ENCODE measurements at places on chromosomes 3 and 15.

DNA sequence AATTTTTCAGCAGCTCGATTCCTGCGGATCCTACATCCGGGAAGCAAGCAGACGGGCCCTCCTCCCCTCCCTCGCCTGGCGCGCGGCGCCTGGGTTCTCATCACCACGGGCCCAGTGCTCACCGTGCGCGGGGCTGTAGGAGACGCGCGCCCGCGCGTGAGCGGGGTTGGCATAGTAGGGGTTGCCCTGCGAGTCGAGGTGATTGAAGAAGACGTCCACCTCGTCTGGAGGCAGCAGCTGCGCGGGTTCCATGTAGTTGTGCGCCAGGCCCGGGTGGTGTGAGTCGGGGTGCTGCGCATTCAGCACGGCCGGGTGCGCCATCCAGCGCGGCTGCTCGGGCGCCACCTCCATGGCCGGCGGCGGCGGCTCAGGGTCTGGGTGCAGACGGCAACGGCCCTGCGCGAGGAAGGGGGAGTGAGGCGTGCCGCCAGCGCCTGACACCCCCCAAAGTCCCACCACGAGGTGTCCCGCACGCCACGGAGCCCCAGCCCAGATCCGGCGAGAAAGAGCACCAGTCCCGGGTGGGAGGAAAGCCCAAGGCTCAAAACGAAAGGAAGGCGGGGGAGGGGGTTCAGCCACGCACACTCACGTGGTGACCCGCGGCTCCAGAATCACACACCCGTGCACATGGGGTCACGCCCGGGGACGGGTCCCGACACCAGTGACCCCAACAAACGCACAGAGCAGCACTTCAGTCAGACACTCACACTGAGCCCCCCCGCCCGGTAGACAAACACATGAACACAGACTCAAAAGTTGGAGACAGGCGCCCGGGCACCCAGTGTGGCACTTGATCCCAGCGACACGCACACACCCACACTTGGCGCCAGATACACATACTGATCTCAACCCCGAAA, 6.1 kb downstream of the GATA2 start:
- H3K27ac ChIP-seq: peak overlapping the region; percentile 100
- no peaks in the 10 kb centered on the region for H3K4me1 ChIP-seq
- H3K27me3 ChIP-seq: no peaks in the 10 kb centered on the region
- DNase-seq: peak; percentile 51
- H3K4me3 ChIP-seq: peak overlapping the region; percentile 56

GRCh38 chr3:17707813-17708543, 34.5 kb downstream of the TBC1D5 start:
- no peaks in the 10 kb centered on the region for H3K27me3 ChIP-seq
- no peaks in the 10 kb centered on the region for H3K36me3 ChIP-seq
- H3K27ac ChIP-seq: no peak overlapping the region
- DNase-seq: no peak

GRCh38 chr3:21785765-21786437, 34.9 kb upstream of the ZNF385D start:
- no peaks in the 10 kb centered on the region for H3K36me3 ChIP-seq
- no peak for DNase-seq
- H3K27ac ChIP-seq: no peak overlapping the region

DNA sequence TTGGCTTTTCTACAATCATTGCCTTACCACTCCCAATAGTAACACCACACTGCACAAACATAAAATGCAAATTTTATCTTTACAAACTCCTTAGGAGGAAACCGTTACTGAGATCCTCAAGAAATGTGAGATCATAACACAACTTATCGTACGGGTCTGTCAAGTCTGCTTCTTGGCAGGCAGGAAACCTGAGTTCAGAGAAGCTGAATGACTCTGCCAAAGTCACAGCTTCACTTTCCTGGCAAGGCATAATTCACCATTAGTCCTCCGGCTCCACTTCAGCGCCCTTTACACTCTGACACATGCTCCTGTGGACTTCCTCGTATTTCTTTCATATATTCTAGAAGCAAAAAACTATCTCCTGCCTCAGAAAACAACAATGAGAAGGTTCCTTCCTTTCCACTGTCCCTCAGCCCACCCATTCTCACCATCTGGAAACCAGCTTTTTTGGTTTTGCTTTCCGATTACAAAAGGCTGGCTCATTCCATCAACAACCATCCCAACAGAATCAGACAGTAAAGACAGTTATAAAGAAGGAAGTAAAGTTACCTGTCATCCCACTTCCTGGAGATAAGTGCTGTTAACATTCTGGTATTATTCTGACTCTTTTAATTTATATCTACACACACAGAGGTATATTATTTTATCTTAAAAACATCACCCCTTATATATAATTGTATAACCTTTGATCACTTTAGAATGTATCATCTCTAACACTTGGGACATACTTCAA, 223.4 kb downstream of the STT3B start:
- no peaks in the 10 kb centered on the region for H3K36me3 ChIP-seq
- H3K4me1 ChIP-seq: no peaks in the 10 kb centered on the region
- no peak overlapping the region for H3K27ac ChIP-seq
- H3K4me3 ChIP-seq: no peak overlapping the region
- DNase-seq: no peak
- H3K27me3 ChIP-seq: no peaks in the 10 kb centered on the region

Data from uterus (tissue), 4 donors.